ENCODE measurements at places on chromosomes 3 and 15. TPM values are rescaled to one million over a fixed set of nuclear protein-coding genes. Genes with fewer than 3 reads are reported as not detected.

The CNTN4 gene
- total RNA-seq, result 16.7 TPM

The EIF2B5 gene
- total RNA-seq, result 62.3 TPM

The CSPG5 gene
- 0.96 TPM for total RNA-seq

The PTPN23 gene
- total RNA-seq, result 14.3 TPM

DNA sequence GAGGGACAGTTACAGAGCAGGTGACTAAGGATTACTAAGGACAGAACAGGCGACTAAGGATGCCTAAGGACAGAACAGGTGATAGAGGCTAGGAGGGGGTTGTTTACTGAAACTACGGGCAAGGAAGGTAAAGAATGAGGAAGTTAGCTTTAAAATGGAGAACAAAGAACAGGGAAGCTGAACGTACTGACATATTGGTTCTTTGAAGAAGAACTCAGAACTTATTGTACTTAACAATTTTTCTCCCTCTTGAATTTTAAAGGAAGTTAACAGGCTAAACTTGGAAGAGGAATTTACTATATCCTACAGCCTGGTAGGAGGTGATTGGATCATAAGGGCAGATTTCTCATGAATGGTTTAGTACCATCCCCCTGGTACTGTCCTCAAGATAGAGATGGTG, 290.2 kb downstream of the SHQ1 start:
- DNase-seq, result no peak
- H3K4me1 ChIP-seq, result no peaks in the 10 kb centered on the region
- no peaks in the 10 kb centered on the region for H3K27me3 ChIP-seq
- no peak overlapping the region for H3K4me3 ChIP-seq
- no peak overlapping the region for H3K27ac ChIP-seq

DNA sequence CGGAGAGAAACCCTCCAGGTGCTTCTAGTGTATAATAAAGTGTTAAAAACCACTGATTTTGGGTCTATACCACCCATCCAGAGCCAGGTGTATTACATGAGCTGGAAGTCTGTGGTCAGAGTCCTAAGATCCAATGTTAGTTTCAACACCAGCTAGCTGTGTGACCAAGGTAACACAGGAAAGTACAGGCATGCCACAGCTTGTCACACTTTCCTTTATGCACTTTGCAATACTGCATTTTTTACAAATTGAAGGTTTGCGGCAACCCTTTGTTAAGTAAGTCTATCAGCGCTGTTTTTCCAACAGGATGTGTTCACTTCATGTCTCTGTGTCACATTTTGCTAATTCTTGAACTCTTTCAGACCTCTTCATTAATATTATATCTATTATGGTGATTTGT, 201.3 kb upstream of the PRICKLE2 start:
- H3K4me1 ChIP-seq, result no peaks in the 10 kb centered on the region
- no peak overlapping the region for H3K4me3 ChIP-seq
- no peaks in the 10 kb centered on the region for H3K27me3 ChIP-seq
- H3K27ac ChIP-seq, result no peak overlapping the region
- no peak for DNase-seq

GRCh38 chr15:75884041-75884440, 19.6 kb upstream of the FBXO22 start:
- DNase-seq, result no peak
- H3K27me3 ChIP-seq, result no peaks in the 10 kb centered on the region
- no peak overlapping the region for H3K27ac ChIP-seq
- no peaks in the 10 kb centered on the region for H3K36me3 ChIP-seq
- no peak overlapping the region for H3K4me3 ChIP-seq
